ENCODE measurements at places on chromosomes 13 and 19.
A peak's percentile ranks its signal among the peaks of the same experiment; 100 is the strongest.

DNA sequence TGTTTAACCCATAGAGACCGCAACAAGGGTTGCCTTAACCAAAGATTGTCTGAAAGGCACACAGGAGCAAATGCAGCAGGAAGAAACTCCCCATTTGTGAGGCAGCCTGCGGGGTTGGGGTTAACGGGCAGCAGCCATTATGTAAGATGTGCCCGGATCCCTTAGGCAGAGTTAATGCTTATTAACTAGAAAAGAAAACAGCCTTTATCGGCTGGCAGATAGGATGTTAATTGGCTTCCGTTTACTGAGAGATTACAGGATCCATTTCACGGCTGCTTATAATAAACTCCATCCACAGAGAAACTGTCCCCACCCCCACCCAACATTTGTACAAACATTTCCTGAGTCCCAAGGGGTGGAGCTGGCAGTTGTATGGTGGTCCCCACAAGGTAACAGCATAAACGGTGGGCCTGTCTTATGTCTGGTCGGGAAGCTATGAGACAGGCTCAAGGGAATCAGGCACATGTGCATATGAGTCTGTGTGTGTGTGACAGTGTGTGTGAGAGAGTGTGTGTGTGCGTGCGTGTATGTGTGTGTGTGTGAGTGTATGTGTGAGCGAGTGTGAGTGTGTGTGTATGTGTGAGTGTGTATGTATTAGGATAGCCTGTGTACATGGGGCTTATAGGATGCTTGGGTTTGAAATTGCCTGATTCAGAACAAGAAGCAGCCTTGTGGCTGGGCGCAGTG is 10.5 kb downstream of the SLC25A42 start:
- DNase-seq: no peak

DNA sequence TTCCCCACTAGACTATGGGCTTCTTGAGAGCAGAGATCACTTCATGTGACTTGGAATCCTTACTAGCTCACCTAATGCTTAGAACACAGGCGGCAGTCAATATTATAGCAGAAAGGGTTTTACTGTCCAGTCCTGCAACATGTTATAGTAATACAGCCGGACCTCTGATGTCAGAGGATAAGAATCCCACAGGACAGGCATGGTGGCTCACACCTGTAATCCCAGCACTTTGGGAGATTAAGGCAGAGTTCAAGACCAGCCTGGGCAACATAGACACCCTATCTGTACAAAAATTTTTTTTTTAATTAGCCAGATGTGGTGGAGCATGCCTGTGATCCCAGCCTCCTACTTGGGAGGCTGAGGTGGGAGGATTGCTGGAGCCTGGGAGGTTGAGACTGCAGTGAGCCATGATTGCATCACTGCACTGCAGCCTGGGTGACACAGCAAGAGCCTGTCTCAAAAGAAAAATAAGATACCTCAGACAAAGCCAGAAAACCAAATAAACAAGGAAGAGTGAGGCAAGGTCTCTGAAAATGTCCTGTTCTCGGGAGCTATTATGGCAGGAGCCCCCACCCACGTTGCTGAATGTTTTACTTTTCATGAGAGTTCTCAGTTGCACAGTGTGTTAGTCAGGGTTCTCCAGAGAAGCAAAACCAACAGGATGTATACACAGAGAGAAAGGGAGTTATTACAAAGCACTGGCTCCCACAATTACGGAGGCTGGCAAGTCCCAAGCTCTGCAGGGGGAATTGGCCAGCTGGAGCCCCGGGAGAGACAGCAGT is 100.8 kb downstream of the UBL3 start:
- no peak for DNase-seq

- no peak for DNase-seq
Observed at GRCh38 chr13:114017028-114017630, 43.3 kb upstream of the C13orf46 start.

DNA sequence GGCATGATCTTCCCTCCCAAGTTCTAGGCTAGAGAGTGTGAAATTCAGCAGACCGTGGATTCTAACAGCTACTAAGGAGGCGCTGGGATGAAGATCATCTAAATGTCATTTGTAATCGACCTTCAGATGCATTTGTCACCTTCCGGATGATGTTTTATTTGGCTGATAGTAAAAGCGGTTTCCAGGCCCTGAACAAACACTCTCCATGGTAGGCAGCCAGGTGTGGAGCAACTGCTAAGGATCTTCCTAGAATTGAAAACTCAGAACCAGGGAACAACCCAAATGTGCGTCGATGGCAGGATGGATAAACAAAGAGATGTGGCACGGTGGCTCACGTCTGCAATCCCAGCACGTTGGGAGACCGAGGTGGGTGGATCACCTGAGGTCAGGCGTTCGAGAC is 107.2 kb upstream of the CACNA1A start:
- DNase-seq: no peak

- DNase-seq: no peak
Observed at GRCh38 chr13:35930665-35931631, 200.2 kb downstream of the DCLK1 start.

GRCh38 chr19:5340637-5341447 is at the start of gene PTPRS:
PTPRS (minus strand) TSS chr19:5340812; CDS start chr19:5286140, 54,672 bp downstream.
- peak; percentile 86 for DNase-seq

DNA sequence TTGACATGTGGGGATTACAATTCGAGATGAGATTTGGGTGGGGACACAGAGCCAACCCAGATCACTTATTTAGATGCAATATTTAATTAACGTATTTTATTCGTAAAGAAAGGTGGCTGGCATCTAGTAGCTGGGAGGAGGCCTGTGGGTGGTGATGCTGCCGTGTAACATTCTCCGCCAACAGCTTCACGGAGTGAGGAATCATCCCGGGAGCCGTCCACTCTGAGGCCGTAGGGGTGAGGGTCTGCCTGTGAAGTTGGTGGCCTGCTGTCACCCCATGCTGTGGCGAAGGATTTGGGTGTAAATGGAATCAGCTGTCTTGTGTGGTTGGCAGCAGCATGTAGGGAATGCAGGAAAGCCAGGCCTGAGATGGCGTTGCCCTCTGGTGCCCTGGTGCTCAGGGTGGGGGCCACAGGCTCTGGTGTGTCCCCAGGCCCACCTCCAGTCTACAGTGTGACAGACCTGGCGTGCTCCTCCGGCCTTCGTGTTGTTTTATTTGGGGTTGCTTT is 3.3 kb upstream of the TEX29 start:
- DNase-seq: no peak

All from GM12891 (cell line).